ENCODE measurements at places on chromosomes 2 and 18. TPM values are rescaled to one million over a fixed set of nuclear protein-coding genes. Genes with fewer than 3 reads are reported as not detected.

GRCh38 chr18:6221602-6222014 is 193.1 kb downstream of the L3MBTL4 start:
- DNase-seq: no peak

GRCh38 chr2:121287956-121288355 is 3.0 kb upstream of the TFCP2L1 start:
- DNase-seq: no peak

GRCh38 chr2:29295845-29296244 is 180.6 kb downstream of the CLIP4 start:
- no peak for DNase-seq

DNAH7 gene
- 0.05 TPM for total RNA-seq

DNA sequence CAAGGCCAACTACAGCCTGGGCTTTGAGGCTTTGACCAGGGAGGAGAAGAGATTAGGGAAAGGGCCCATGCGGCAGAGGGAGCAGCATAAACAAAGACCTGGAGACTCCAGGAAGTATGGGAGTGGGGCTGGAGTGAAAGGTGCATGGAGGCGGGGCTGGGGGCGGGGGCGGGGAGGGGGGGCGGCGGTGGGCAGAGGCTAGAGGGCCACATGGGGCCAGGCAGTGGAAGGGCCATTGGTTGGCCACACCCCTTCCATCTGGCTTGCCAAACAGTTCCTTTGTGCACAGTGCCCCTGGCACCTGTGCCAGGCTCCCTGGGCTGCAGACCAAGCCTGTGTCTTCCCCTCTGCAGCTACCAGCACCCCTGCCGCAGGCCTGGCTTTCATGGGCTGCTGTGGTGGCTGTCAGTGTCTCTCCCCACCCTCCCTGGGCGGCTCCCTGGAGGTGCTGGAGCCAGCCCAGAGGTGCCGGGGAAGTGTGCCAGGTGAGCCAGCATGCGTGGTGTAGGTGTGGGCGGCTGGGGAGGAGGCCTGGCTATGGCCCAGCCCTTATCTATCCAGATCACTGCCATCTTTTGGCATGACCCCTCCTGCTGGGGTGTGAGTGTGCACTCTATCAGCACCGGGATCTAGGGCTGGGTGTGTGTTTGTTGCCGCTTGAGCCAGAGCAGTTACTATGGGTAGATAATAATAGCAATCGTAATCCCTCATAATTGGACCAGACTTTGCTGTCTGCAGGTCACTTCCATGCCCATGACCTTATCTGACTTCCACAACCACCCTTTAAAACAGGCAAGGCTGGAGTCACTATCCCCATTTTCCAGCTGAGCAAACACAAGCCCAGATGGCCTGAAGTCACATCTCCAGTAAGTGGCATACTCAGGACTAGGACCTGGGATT is 30.5 kb downstream of the DNMT3A start:
- DNase-seq: no peak

IL18RAP gene
- not detected for total RNA-seq

DNA sequence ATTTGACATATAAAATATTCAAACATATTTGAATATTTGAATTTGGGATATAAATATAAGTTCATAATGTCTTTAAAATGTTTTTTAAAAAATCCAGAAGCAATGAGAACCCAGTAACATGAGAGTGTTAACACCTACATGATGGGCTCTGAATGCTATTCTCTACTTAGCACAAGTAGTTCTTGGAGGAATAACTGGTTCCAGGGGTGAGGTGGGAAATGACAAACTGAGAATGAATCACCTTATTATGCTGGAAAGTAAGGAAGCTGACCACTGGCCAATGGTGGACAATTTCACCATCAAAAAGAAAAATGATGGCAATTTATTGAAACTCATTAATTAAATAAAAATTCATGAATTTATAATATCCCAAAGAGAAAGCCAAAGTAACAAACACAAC is 79.6 kb upstream of the NABP1 start:
- no peak for DNase-seq

DNA sequence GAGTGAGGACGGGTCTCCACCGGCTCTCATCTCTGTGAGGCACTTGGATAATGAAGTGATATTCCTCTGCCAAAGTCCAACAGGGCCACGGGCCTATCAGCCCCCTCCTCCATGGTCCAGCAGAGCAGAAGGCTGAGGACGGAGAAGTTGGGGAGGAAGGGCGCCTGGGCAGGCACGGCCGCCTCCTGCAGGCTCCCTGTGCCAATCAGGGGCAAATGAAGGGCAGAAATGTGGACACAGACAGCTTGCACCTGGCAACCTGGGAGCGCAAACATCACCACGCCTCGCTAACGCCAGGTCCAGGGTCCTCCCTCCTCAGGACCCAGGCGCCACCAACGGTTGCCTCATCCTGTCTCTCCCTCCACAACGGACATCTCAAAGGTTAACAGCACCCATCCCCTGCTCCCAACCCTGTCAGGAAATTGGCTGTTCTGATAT is 24.3 kb downstream of the SMAD7 start:
- DNase-seq: no peak

DNA sequence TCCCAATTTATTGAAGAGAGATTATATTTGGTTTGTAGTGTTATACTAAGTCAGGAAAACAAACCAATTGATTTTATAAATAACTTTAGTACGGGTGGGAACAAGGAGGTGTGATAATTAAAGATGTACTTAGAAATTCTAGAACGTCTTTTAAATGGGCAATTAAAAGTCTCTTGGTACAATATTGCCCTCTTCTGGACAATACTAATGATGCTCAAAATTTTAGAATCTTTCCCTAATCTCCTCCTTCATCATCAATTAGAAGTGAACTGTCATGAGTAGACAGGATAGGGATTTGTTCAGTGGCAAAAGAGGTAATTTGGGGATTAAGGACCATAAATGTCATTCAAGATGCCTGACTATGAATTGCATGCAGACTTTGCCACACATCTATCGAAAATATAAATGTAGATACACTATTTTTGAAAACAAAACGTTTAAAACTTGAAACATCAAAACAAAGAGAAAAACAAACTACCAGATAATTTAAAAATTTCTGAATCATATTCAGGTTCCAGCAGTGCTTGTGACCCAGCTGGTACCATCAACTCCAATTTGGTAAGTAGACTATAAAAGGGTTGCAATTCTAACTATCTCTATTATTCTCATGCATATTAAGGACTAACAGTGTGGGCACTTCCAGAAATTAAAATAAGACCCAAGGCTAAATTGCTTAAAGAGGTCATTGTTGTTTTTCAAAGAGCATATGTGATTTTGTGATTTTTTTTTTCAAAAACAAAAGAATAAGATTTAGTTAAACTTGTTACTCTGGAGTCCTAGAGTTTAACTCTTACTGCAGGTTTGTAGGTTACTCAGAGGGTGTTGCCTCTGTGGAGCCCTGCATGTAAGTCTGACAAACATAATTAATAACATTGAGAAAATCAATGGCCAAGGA is 123.5 kb downstream of the LAMA3 start:
- DNase-seq: peak; percentile 58

GRCh38 chr18:68426731-68427315 is 288.1 kb downstream of the TMX3 start:
- DNase-seq: no peak

GRCh38 chr18:21203126-21203525 is 38.9 kb upstream of the GREB1L start:
- no peak for DNase-seq

KRTCAP3 gene
- 4.6 TPM for total RNA-seq

RAB6C gene
- not detected for total RNA-seq

DNA sequence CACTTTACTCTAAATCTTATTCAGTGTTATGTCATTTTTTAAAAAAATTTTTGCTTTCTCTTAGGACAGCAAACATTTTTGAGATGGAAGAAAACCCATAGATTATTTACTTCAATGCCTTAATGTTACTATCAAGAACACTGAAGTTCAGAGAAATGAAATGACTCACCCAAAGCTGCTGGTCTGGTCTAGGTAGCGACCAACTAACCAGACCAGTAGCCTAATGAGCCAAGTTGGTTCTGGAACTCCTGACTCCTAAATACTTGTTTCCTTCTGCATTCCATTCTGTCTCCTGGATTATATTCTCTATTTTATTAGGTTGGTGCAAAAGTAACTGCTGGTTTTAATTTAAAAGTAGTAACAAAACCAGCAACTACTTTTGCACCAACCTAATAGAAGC is 35.4 kb downstream of the SLC8A1 start:
- no peak for DNase-seq

NGEF gene
- 0.22 TPM for total RNA-seq

All from endothelial cell of umbilical vein (primary cell).